Eye (tissue), 1 donor: ENCODE measurements at places on chromosomes 5 and 9.

- no peak for DNase-seq
Observed at GRCh38 chr9:70488793-70489105, 74.3 kb upstream of the KLF9 start.

DNA sequence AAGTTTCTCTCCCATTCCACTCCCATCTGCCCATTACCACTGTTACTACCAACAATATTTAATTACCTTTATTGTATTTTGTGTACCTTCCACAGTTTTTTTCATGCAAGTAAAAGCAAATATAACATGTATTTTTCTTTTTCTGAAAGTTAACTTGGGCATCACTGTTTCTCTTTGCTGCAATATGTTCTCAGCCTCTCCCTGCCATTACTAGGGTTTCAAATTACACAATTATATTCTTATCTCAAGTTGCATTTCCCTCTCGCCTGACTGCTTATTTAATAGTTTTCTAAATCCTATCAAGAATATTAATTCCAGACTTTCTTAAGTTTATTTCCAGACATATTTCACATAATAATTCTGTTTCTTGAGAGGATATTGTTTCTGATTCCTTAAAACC lies 46.9 kb upstream of the GAS1 start:
- no peak for DNase-seq

GRCh38 chr9:121917375-121918335 lies 175.5 kb downstream of the TTLL11 start:
- DNase-seq, result no peak

DNA sequence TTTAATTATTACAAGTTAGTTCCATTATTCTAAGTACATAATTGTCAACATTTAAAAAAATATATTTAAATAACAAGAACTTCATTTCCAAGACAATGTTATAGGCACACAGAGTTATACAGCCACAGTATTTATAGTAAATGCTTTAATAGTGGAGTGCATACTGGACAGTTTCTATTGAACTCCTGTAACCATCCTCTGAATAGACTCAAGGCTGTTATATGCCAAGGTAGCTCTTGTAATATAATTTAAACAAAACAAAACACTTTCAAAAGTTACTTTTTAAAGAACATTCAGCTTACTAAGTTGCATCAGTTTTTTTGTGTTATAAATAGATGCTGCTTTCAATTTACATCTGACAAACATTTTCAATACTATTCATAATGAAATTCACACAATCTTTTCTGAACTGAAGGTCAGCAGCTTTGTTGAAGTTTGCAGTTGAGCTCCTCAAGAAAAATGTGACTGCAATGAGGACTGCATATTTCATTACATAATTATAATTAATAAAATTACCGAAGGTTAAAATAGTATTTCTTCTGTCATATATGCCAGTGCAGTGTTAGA lies 549.9 kb upstream of the CYLC2 start:
- DNase-seq, result no peak

DNA sequence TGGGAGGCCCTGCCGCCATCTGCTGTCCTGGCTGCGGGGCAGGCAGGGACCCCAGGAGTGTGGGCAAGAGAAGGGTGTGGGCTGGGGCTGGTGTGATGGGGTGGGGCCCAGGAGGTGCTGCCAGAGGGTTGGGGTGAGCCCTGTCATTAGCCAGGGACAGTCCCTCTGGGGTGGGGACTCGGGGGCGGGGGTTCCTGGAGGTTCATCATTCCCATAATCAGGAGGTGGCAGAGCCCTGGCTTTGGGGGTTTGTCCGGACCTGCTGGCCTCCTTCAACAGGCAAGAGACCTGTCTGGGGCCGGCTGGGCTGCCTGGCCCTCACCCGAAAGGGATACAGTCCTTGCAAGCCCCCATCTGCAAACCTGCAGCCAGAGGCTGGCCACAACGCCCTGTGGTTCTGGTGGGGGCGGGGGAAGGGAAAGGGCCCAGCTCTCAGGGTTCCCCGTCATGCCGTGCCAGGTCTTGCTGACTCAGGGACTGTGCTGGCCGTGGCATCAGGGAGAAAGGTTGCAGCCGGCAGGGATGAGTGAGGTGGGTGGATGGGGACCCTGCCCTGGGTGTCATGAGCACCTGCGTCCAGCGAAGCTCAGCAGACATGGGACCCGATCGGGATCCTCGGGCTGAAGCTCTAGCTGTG lies 65.2 kb downstream of the MRPL36 start:
- DNase-seq, result no peak
